GM13977 (cell line): ENCODE measurements at places on chromosomes 3 and 15.

GRCh38 chr15:36390491-36390890, 188.9 kb upstream of the CDIN1 start:
- DNase-seq, result no peak

DNA sequence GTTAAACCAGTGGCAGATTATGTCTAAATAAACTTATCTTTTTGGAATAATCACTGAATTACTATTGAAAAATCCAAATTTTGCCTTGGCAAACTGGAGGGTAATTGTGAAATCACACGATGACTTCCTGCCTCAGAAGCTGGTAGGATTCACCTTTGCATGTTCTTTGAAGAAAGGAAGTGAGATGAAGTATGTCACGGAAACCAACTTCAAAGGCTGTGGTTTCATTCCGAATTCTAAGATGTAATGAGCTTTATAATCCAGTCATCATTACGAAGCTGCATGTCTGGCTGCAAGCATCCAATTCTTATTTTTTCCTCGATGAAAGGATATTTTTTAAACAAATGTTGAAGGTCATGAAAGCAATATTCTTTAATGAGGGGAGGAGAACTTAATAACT, 15.0 kb upstream of the ZBED2 start:
- no peak for DNase-seq

DNA sequence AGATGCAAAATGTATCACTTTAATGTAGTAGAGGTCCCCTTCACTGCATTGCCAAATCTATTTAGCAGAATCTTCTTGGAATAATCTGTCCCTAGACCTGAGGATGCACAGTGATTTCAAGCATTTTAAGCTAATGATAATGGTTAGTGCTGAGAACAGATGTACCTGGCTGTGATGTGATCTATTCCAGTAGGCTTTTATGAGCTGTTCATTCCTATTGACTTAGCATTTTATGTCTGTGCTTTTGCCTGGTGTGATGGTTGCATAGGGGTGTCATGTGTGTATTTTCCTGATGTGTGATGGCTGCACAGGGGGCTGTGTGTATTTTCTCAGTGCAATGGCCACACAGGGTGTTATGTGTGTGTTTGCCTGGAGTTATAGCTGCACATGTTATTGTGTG, 272.9 kb downstream of the TIGIT start:
- DNase-seq, result no peak

- DNase-seq, result no peak
Measured at GRCh38 chr15:39582286-39582976, 1.6 kb downstream of the THBS1 start.

DNA sequence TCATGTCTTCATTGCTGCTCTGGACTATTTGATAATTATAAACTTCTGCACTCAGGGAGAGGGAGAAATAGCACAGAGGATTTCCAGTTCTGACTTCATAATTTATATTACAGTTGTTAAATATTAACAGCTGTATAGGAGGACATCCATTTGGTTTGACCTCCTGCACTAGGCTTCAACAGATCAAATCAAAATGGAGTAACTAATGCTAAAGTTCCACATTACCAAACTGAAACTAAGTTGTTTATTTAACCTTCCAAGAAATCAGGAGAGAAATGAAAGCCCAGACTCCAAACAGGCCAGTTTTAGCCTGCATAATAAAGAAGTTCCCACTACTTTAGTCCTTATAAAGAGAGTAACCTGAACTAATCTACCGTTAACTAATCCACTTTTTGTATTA, 4.6 kb downstream of the PLSCR2 start:
- no peak for DNase-seq

DNA sequence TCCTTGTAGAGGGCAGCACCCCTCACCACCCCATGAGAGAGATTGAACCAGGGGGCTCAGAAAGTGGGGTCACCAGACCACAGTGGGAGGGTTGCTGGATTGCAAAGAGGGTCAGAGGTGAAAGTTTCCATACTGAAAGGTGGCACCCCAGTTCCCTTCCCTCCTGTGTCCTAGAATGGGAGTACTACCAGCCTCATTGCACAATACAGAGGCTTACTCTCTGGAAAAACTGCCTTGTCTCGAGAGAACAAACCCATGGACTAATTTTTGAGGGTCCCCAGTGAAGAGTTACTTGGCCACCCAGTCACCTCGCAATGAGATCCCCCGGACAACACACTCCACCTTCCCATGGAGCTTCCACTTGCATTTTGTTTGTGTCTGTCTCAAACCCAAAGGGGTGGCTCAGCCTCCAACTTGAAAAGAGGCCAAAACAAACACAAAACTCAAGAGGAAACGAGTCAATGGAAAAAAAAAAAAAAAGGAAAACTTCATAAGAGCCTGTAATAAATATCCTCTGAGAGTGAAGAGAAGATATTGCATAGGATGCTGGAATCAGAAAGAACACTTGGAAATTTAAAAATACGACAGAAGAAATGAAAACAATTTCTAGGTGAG, 18.6 kb downstream of the MESP2 start:
- no peak for DNase-seq

DNA sequence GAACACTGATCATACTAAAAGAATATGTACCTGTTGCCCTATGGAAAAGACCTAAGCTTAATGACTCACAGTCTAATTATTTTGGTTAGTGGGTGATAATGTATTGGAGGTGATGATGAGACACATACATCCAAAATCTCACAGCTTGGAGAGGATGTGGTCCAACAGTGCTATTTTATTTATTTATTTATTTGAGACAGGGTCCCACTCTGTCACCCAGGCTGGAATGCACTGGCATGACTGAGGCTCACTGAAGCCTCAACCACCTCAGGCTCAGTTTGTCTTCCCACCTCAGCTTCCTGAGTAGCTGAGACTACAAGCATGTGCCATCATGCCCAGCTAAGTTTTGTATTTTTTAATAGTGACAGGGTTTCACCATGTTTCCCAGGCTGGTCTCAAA, 35.0 kb downstream of the LPP start:
- no peak for DNase-seq

DNA sequence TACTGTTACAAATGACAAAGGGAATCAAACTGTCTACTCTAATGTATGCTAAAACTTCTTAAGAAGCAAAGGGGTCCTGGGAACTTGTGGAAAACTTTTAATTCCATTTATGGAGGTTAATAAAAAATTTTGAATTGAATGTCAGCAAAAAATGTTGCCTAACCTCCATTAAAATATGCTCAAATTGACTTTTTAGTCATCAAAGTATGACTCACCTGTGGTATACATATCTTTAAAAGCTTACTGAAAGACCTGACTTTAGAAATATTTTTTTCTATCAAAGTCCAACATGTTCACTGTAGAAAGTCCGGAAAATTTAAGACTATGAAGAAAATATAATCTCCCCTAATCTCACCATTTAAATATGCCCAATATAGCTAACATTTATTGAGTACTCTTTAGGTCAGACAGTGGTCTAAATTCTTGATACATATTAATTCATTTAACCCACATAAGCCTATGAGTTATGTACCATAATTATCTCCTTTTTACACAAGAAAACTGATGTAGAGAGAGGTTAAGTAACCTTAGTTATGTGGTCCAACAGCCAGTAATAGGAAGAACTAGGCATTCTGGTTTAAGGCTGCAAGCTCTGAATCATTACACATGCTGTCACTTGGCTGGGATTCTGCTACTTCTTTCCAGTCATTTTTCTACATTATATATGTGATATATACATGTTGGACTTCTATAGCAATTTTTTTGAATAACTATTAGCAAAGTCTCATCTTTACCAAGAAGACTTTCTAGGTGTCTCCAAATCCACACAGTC, 83.6 kb downstream of the PDZRN3 start:
- no peak for DNase-seq

- no peak for DNase-seq
Measured at GRCh38 chr15:81740416-81740815, 305.4 kb downstream of the MEX3B start.

DNA sequence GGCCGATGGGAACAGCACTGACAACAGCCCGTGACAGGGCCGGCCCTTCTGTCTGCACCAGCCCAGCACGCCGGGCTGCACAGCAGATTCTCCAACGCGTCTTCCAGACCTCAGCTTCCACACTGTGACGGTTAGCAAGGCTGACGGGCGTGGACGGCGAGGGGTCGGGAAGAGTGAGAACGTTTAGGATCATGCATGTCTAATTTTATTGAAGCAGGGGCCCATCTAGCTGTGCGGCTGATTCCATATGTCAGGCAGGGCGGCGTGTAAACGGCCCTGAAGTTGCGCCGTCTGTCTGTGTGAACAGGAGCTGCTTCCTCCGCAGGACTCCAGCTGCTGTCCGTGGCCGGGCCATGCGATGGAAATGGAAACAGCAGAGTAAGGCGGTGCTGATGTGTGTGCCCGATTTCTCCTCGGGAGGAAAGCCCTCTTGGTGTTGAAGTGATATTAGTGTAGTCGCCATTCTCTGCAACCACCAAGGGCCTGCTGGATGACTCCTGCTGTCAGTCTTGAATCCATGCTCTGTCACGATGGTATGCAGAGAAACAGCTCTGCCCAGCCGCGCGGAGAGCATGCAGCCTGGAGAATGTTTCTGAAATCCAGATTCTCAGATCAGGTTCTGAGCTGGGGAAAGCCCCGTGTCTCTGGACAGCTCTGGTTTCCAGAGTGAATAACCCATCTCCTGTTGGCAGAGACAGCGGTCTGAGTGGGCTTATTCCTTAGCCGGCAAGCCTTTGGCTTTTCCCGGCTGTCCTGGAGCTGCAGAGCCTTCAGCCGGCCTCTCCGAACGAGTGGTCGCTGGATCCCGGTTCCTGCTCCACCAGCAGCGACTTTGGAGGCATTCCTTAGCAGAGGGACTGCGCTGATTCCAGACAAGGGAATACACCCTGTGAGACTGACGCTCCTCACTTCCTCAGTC, 158.1 kb upstream of the UBE3A start:
- no peak for DNase-seq

DNA sequence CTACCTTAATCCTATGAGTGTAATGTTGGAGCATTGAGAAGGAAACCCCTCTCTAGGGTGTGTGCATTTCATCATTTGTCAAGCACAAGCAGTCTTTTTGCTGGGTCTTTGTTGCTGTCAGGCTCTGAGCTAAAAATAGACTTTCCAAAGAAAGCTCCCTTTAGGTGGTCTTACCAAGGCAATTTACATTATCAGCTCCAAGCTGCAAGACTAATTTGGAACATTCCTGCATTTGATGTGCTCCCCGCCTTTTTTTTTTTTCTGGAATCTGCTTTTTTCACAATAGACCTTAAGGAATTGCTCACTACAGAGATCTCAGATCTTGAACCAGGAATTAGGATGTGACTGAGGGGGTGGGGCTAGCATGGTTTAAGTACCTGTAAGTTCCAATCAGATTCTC, 60.6 kb upstream of the STAC start:
- no peak for DNase-seq

DNA sequence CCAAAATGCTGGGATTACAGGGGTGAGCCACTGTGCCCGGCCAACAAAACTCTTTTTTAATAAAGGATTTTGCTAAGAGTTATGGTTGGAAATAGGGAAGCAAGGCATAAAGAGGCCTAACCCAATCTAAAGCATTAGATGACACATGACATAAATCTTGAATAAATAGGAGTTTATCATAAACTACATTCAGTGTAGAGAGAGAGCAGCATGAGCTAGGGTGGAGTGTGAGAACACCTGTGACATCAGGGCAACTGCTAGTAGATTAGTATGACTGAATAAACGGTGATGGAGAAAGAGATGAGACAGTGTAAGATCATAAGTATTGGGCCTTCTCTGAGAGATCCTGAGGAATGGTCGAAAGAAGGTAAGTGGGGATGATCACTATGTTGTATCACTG, 63.7 kb downstream of the DPPA2 start:
- no peak for DNase-seq

DNA sequence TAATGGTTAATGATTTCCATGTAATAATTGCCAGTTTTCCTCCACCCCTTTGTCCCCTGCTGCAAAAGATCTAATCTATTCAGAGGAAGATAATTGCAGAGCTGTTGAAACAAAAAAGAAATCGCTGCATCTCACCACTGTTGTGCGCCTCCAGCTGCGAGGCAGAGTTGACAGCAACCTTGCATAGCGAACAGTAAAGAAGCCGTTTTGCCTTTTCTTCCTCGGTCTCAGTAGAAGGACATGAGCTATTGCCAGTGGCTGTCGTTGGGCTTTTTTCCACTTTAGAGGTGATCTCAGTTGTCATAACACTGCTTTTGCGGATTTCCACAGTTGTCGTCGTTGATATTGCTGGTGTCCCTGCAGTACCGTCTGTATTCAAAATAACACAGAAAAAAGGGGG, 314.2 kb downstream of the ZNF385D start:
- no peak for DNase-seq

DNA sequence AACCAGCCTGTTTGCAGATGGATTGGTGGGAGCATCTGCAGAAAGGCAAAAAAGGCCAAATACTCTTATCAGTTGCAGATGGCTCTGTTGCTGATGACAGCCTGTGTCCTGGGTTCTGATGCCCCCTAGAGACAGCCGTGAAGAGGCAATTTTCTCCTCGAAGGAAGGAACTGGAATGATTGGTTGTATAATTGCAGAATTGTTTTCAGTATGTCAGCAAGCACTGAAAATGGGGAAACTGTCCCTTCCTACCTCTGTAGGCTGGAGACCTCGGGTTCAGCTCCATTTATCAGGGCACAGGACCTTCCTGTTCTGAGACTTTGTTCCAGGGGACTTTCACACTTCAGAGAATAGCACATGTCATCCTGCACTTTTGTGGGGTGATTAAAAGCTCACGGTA, 103.0 kb downstream of the PGPEP1L start:
- peak; percentile 63 for DNase-seq

- DNase-seq, result peak; percentile 50
Measured at GRCh38 chr3:5187920-5188418, 462 bp downstream of the EDEM1 start.

- no peak for DNase-seq
Measured at GRCh38 chr15:41877631-41878354, 16.1 kb downstream of the SPTBN5 start.

GRCh38 chr3:43019826-43020225, 40.7 kb downstream of the GASK1A start:
- no peak for DNase-seq

DNA sequence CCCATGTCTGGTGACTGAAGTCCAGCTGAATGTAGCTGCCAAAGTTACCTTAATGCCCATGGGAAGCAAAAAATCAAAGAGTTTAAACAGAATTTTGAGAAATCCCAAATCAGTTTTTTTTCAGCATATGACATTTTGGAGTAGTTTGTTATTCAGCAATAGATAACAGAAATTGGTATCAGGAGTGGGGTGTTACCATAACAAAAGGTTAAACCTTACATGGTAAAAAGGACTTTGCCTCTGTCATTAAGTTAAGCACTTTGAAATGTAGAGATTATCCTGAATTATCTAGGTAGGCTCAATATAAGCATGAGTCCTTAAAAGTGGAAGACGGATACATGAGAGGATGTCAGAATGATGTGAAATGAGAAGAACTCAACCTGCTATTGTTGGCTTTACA, 32.1 kb downstream of the DTWD1 start:
- no peak for DNase-seq
